ENCODE measurements at places on chromosomes 11 and 22.

- no peak for DNase-seq
These were observed 14.5 kb downstream of the MAML2 start for GRCh38 chr11:96328395-96329010.

DNA sequence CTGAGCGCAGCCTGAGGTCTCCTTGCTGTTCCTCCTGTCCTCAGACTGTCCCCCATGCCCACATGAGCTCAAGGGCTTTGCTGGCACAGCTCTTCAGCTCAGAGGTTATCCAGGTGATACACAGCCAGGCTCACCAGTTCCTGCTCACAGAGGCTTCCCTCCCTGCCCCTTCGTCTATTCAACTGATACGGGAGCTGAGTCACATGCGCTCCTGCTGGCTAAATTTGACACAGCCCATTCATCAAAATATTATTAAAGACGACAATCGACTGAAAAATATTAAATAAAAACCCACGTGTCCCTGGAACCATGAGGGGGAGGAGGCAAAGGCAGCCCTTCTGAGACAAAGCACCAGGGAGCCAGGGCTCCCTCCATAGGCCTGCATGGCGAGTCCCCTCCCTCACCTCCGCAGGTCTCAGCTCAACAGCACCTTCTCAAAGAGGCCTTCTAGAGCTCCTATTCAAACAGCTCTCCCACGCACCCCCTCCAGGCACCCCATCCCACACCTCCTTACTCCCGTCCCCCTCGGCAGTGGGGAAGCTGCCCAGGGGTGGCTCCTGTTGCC lies 40.5 kb downstream of the DUSP8 start:
- DNase-seq, result no peak

- DNase-seq, result no peak
These were observed 12.0 kb upstream of the SESN3 start for GRCh38 chr11:95242845-95243605.

- no peak for DNase-seq
These were observed 23.9 kb upstream of the MICAL2 start for GRCh38 chr11:12086271-12087074.

GRCh38 chr11:64627371-64627770 lies 36.4 kb downstream of the SLC22A12 start:
- DNase-seq, result no peak

DNA sequence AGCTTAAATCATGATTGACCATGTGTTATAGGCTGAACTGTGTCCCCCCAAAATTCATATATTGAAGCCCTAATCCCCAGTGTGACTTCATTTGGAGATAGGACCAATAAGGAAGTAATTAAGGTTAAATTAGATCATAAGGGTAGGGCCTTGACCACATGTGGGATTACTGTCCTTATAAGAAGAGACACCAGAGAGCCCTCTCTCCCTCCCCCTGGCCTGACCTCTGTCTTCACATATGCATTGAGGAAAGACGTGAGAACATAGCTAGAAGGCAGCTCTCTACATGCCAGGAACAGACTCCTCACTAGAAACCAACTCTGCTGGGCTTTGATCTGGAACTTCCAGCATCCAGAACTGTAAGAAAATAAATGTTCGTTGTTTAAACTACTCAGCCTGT lies 13.6 kb upstream of the NUP50 start:
- DNase-seq, result no peak

GRCh38 chr11:3836903-3837302 lies 3.9 kb downstream of the RHOG start:
- DNase-seq, result no peak

GRCh38 chr11:123480290-123480815 lies 50.3 kb downstream of the GRAMD1B start:
- DNase-seq, result no peak

DNA sequence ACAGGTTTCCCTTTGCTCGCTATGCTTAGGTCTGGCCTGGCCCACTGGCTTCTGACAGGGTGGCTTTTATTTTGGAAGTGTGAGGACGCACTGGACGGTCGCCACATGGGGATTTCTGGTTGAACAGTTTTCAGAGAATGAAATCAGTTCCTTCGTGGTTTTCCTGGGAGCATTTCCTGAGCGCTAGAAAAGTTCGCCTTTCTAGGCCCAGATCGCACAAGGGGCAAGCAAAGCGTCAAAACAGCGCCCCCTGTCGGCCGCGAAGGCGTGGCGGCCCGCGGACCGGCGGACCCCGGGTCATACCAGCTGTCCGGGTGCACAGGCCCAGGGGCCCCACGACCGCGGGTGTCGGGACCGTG lies 12.7 kb upstream of the CYP2R1 start:
- DNase-seq, result peak; percentile 74

DNA sequence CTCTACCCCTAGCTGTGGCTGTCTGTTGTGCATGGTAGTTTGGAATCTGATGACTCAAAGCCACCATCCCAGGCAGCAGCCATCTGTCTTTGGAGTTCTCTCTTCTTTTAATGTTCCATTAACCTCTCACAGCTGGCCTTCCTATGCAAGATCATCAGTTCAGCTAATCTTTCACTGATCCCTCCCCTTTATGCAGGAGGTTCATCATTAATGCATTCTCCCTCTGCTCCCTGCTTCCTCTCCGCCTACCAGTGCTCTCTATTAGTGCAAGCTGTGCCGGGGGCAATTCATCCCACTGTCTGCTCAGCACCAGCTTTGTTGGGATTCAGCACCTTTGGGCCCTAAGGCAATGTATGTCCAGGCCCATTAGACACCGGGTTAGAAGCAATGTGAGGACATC lies 413.0 kb upstream of the LRRC4C start:
- DNase-seq, result no peak

GRCh38 chr11:35261197-35261596 lies 122.2 kb downstream of the CD44 start:
- DNase-seq, result no peak

- DNase-seq, result no peak
These were observed 3.6 kb upstream of the CHID1 start for GRCh38 chr11:914204-914603.

GRCh38 chr11:67364783-67365722 lies 8.3 kb downstream of the CLCF1 start:
- DNase-seq, result no peak

DNA sequence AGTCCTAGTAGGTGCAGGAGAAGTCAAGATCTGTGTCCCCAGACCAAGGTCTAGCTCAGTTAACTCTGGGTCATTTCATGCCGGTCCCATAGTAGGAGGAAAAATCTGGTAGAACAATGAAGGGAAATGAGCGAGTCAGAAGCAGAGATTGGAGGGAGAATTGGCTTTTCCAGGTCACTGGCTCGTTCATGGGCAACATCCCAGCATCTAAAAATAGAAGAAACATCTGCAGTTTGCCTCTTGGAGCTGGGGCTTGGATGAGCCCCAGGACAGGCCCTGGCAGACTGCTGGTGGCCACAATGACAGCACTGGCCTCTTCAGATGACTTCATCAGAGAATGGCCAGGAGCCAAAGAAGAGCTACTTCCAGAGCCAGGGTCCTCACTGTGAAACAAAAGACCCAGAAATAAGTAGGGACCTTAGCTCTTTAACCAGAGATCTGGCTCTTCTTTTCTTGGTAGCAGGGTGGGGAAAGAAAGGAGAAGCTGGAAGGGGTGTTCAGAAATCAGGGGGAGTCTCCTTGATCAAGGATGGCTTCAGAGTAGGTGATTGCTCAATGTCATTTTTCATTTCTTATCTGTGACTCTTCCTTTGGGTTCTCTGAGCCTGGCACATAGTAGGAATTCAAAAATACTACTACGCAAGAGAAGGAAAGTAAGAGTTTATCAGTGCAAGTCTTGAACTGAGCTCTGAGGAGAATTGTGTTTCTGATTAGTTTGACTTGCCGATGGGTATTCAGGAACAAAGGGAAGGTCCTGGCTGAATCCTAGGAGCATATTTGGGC lies 102.6 kb downstream of the TMPRSS5 start:
- DNase-seq, result no peak

DNA sequence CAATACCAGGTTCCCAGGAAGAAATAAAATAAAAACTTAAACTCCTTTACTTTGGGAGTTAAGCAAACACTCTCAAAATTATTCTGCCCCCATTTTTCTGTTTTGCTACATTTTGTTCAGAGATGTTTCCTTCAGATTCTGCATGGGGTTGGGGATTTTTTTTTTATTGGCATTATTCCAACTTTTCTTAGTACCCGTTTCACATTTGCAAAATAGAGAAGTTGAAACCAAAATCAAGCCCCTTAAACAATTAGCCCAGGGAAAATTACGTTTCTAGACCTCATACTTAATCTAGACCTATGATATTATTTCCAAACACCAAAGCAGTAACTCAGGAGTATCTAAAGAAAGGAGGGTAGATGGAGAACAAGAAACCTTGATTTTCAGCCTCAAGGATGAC lies 20.6 kb upstream of the MS4A7 start:
- DNase-seq, result no peak

- DNase-seq, result no peak
These were observed 317 bp downstream of the BDNF start for GRCh38 chr11:27699926-27700350.

DNA sequence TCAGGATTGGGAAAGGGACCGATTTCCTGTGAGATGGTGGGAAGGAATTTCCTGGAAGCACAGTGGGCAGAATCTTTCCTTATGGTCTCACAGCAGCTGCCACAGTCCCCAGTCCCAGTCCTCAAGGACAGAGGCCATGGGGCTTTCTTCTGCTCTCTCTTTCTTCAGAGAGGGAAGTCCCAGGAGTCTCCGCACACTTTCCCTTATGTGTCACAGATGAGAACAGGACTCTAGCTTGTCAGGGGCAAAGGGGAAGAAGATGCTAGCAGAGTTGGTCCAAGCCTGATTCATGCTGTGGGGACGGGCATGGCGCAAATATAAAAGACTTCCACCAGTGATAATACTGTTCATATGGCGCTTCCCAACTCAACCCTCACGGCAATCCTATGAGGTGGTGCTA lies 7.5 kb upstream of the PPFIA1 start:
- DNase-seq, result no peak

DNA sequence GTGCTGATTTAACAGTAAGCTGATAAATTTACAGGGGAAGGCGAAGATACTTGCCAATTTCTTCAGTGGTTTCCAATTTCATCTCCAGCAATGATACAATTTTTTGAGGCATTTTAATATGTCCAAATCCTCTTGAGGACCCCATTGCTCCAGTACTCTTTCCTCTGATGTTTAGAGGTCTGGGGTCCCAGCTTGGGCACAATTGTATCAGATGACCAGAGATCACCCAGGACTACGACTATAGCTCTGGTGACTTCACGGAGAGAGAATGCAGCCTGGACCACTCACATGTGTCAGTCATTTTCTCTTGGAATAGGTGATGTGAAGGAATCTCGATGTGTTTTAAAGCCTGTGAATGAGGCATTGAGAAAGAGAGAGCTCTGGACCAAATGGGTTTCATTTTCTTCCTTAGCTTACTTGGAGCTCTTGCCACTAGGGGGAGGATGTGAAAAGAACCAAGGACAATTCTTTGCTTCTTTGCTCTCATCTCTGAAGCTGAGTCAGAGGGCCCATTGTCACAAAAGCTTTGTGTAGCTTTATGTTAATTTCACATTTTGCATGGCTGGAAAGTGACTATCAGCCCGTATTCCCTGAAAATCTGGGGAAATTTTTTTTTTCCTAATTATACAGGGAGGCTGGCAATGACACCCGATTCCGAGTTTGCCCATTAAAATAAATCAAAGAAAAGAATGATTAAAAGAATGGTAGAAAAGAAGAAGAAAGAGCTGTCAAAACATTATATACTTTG lies 6.7 kb upstream of the CCDC90B start:
- peak; percentile 22 for DNase-seq

DNA sequence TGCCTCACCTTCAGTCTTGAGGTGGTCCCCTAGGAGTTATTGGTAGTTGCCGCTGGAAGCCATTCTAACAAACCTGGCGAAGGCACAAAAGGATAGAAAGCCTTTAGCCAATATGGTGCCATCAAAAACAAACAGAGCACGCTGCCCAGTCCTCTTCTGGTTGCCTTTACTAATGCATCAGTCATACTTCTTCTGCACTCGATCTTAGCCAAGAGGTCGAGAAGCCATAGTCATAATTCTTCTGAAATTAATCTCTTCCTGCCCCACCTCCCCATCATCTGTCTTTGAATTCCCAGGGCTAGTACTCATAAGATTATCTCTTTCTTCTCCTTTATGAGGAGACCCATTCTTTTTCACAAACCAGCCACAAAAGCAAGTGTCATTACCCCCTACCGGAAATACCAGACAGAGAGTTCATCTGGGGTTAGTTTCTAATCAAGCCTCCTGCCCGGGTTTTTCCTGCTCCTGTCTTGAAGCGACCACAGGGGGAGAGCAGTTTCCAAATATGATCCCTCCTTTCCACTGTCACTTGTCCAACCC lies 21.4 kb upstream of the EHF start:
- DNase-seq, result no peak

GRCh38 chr11:16117989-16118756 lies 238.2 kb downstream of the SOX6 start:
- no peak for DNase-seq

GRCh38 chr11:126345759-126346585 lies 9.5 kb upstream of the ST3GAL4 start:
- no peak for DNase-seq

DNA sequence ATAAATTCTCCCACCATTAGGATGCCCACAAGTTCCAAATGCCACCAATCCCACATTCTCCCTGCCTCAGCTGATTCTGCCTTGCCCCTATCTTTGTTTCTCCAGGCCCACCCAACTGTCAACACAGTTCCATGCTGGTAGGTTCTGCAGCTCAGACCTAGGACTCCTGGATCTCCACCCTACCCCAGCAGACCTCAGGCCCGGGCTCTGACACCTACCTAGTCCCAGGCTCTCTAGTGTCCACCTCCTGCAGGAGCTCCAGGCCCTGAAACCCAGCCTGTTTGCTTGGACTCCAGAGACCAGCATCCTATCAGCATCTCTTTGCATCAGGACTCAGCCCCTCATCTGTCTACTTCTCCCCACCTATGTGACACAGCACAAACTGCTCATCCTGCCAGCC lies 86.5 kb downstream of the PDE2A start:
- DNase-seq, result no peak

- DNase-seq, result no peak
These were observed 6.3 kb upstream of the SEZ6L start for GRCh38 chr22:26162926-26163325.

- no peak for DNase-seq
These were observed 257.1 kb upstream of the CADM1 start for GRCh38 chr11:115761348-115761747.

GRCh38 chr11:12792590-12792989 lies 118.4 kb downstream of the TEAD1 start:
- DNase-seq, result no peak

- no peak for DNase-seq
These were observed 2.4 kb upstream of the LGALS12 start for GRCh38 chr11:63503492-63503891.

- no peak for DNase-seq
These were observed 295.6 kb downstream of the CASP12 start for GRCh38 chr11:104602643-104603042.

DNA sequence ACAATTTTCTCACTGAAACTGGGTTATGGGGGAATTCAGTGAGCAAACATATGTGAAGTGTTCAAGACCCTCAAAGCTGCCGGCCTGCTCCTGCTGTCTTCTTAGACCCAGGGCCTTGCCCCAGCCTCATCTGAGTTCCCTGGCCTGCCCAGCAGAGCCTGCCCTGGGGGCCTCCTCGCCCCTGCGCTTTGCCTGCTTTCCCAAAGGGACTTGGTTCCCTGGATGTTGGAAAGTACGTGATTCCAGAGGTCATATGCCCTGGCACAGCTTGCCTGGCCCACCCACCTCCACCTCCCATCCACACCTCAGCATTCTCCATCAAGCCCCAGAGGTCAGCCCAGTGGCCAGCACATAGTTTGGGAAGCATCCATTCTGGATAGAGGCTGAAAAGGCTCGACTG lies 13.7 kb upstream of the POU2F3 start:
- no peak for DNase-seq
